ENCODE measurements at places on chromosomes 5 and 9. TPM values are rescaled to one million over a fixed set of nuclear protein-coding genes. Genes with fewer than 3 reads are reported as not detected.

SPINK6 gene
- polyA plus RNA-seq = not detected

ADCY2 gene
- polyA plus RNA-seq = 6.6 TPM

RPP25L gene
- 33.7 TPM for polyA plus RNA-seq

SPAAR gene
- polyA plus RNA-seq = 1.4 TPM

NR5A1 gene
- not detected for polyA plus RNA-seq

CCDC152 gene
- 2.1 TPM for polyA plus RNA-seq

LEAP2 gene
- polyA plus RNA-seq = 5.6 TPM

KIF4B gene
- polyA plus RNA-seq = not detected

GPR150 gene
- polyA plus RNA-seq = 0.73 TPM

RNF224 gene
- 0.09 TPM for polyA plus RNA-seq

LHX3 gene
- polyA plus RNA-seq = not detected

ABLIM3 gene
- 14.4 TPM for polyA plus RNA-seq

ADAMTS2 gene
- 22.8 TPM for polyA plus RNA-seq

LCN2 gene
- 23.0 TPM for polyA plus RNA-seq

MCIDAS gene
- 0.23 TPM for polyA plus RNA-seq

TSLP gene
- 2.8 TPM for polyA plus RNA-seq

ZNF618 gene
- 3.0 TPM for polyA plus RNA-seq

C9orf152 gene
- 0.16 TPM for polyA plus RNA-seq

SHC3 gene
- 1.6 TPM for polyA plus RNA-seq

CSF2 gene
- not detected for polyA plus RNA-seq

DYNC2I2 gene
- 30.3 TPM for polyA plus RNA-seq

CARTPT gene
- polyA plus RNA-seq = 3.9 TPM

TNC gene
- polyA plus RNA-seq = 43.5 TPM

SLCO4C1 gene
- 0.04 TPM for polyA plus RNA-seq

MRPS2 gene
- polyA plus RNA-seq = 56.7 TPM

DNAJC18 gene
- 8.6 TPM for polyA plus RNA-seq

ADGRV1 gene
- 4.0 TPM for polyA plus RNA-seq

OR13F1 gene
- not detected for polyA plus RNA-seq

BHMT2 gene
- 18.1 TPM for polyA plus RNA-seq

SLC6A18 gene
- not detected for polyA plus RNA-seq

GRXCR2 gene
- not detected for polyA plus RNA-seq

FAM163B gene
- polyA plus RNA-seq = 0.86 TPM

SHROOM1 gene
- 48.3 TPM for polyA plus RNA-seq

THBS4 gene
- polyA plus RNA-seq = 2.8 TPM

ACTL7B gene
- polyA plus RNA-seq = not detected

ACTBL2 gene
- not detected for polyA plus RNA-seq

PKN3 gene
- polyA plus RNA-seq = 9.5 TPM

STXBP1 gene
- polyA plus RNA-seq = 28.9 TPM

SGCD gene
- polyA plus RNA-seq = 15.9 TPM

TXNDC8 gene
- not detected for polyA plus RNA-seq

ECM2 gene
- polyA plus RNA-seq = 7.1 TPM

CDO1 gene
- polyA plus RNA-seq = 18.2 TPM

SH3PXD2B gene
- 39.4 TPM for polyA plus RNA-seq

ADRB2 gene
- 1.6 TPM for polyA plus RNA-seq

Data from urinary bladder (tissue), 4 donors.